Retinal pigment epithelial cell (primary cell): ENCODE measurements at places on chromosomes 16 and 17.

DNA sequence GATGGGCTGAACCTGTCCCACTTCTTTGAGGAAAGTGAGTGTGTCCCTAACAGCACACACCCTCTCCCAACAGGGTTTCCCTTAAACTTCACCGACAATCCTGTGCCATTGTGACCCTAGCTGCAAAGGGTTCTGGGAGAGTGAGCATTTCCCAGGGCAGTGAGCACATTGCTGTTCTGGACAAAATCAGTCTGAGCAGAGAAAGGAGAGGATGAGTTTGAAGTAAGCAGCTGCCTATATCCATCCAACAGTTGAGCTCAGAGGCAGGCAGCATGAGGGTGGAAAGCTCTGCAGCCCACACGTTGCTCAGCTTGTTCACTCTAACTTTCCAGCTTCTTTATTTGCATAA is 296.5 kb upstream of the MAF start:
- DNase-seq: no peak

- no peak for DNase-seq
Measured at GRCh38 chr17:77598241-77598620, 360.3 kb upstream of the TNRC6C start.

DNA sequence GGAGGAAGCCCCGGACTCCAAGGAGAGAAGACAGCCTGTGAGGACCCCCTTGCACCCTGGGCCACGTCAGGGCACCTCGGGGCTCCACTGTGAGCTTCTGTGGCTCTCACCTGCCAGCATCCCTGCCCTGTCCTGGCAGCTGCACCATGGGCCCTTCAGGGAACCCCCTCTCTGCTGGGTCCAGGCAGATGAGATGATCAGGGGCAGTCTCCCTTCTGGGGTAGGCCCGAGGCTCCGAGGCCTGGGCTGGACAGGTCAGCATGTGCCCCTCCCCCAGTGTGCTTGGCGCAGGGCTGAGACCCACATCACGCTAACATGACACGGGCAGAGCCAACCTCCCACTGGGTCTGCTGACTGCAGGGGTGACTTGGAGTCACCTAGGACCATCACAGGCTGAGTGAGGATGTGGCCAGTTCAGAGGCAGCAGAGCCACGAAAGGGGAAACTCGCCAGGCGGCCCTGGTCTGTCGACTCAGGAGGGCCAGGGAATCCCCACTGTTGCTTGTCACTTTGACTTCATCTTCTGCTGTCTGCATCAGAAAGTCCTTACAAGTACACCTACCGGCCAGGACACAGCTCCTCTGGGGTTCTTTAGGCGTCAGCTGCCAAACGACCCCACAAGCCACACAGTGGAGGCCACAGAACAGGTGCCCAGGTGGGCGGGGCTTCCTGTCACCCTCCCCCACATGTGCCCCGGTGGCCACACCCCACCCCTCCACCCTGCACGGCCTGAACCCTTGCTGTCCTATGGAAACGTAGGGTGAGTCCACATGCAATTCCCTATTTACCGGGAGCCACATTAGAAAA is 2.2 kb downstream of the GALNS start:
- no peak for DNase-seq

DNA sequence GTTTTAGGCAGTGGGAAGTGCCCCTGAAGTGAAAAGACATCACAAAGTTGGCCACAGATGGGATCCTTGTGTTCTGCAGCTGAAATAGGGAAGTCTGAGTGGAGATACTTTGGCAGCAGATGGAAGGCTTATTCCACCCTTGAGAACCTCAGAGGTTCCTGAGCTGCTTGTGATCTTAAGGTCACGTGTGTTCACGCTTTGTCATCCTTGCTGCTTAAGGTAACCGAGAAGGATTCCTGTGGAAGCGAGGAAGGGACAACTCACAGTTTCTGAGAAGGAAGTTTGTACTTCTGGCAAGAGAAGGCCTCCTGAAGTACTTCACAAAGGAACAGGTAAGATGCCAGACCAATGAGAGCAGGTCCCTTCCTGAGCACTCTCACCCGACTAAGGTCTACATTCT is 12.2 kb downstream of the ADAP2 start:
- DNase-seq: no peak
